ENCODE measurements at places on chromosomes 2 and 18.
A peak's percentile ranks its signal among the peaks of the same experiment; 100 is the strongest.

- DNase-seq = no peak
Measured at GRCh38 chr2:45707006-45707405, 55.5 kb downstream of the PRKCE start.

DNA sequence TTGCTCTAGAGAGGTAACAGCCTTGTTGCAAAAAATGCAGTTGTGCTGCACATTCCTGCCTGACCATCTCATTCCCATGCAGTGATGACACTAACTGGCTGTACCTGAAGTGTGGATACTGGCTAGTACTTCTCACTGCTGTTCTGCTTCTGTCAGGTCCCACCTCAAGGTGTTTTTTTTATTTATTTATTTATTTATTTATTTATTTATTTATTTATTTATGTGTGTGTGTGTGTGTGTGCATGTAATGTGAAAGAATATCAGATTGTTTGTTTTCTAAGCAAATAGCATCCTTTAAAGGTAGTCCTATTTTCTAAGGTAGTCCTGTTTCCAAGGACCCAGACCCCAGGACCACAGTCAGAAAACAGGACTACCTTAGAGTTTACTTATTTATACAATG lies 87.2 kb upstream of the SYT4 start:
- DNase-seq = no peak

GRCh38 chr2:104406261-104406726 lies 447.6 kb upstream of the POU3F3 start:
- DNase-seq = no peak

GRCh38 chr18:46281185-46282176 lies 177.3 kb downstream of the HAUS1 start:
- peak; percentile 61 for DNase-seq

- no peak for DNase-seq
Measured at GRCh38 chr2:23323917-23324680, 60.9 kb upstream of the KLHL29 start.

DNA sequence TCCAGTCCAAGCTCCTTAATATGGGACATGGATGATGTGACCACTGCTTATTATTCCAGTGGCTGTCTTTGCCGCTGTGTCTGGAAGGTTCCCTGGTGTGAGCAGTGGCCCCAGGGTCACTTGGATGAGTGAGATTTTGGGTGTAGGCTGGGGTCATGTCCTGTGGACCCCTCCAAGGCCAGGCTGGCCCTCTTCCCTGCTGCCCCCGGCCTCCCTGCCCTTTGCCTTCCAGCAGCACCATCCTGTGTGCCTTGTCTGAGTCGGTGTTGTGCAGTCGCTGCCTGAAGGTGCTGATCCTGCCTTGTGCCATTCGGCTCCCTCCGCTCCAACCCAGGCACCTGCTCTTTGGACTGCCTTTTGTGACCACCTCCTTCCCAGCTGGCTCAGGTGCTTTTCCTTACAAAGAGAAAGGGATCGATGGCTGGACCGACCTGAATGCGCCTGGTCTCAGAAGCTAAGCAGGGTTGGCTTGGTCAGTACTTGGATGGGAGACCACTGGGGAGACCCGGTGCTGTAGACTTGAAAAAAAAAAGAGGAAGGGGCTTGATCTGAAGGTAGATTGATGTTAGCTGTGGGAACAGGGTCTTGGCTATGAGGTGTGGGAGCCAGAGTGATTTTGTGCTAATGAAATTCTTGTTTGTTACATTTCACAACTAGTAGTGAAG lies 16.7 kb upstream of the GREB1 start:
- no peak for DNase-seq

DNA sequence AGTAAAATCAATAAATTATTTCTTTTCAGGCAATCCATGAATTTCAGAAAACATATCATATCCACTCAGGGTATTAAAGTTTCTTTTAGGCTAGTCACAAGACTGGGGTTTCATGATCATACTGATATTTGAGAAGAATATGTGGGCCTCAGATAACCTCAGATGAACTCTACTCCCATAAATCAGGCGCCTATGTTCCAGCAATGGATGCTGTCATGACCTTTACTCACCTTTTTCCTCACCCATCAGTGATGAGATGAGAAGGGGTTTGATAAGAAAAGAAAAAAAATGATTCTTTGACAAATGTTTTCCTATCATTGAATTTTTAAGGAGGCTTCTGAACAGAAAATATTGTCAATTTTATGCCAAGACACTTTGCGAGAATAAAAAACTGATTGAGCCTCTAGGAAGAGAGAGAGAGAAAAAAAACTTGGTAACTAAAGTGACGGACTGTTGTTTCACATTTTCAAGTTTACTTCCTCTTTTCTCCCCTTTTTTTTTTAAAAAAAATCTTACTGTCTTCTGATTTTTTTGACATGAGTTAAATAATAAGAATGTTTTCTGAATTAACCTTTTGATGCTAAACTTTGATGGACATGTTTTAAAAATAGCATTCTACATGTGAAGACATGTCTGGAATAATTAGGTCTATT lies 309.1 kb upstream of the MAP2 start:
- DNase-seq = no peak

Data from stimulated activated CD4-positive, alpha-beta T cell treated with anti-CD3 and anti-CD28 coated beads, Interleukin-4, amount 100 ng/mL, for 24 hours (primary cell).